ENCODE measurements at places on chromosomes 3 and 15.

DNA sequence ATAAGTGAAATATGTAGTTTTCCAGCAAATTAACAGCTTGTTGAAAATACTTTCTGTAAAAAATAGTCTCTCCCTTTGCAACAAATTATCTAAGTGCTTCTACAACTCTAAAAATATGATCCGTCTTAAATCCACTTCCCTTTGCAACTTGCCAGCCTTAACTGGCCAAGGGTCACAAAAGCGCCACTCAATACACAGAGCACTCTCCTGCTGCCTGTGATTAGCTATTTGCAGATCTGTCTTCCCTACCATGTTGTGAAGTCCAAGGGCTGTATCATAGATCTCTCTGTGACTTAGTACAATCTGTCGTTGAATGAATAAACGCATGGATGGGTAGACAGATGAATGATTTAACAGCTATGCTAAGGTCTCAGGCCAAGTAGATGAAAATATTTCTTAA lies 76.2 kb downstream of the ITGB5 start:
- DNase-seq = peak; percentile 39

- no peak for DNase-seq
Observed at GRCh38 chr3:70464876-70465275, 152.4 kb upstream of the MDFIC2 start.

- no peak for DNase-seq
Observed at GRCh38 chr3:154182975-154183374, 61.8 kb downstream of the ARHGEF26 start.

DNA sequence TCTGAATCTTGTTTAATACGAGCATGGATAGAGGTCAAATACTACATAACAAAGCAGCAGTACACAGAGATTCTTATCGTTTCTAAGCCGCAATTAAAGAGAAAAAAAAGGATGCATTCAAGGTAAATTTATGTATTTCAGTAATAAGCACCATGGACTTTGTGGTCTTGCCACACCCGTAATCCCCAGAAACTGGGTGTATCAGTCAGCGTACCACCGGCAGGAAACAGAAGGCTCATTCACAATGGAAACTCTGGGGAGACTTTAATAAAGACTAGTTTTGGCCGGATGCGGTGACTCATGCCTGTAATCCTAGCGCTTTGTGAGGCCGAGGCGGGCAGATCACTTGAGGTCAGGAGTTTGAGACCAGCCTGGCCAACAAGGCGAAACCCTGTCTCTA lies 81.9 kb upstream of the ZNF280D start:
- no peak for DNase-seq

- no peak for DNase-seq
Observed at GRCh38 chr3:133246119-133246518, 153.7 kb upstream of the BFSP2 start.

All from NCI-H446 treated with DMSO at 0.1 percent for 48 hours (cell line).